ENCODE measurements at places on chromosomes 6 and 20. TPM values are rescaled to one million over a fixed set of nuclear protein-coding genes. Genes with fewer than 3 reads are reported as not detected.

Gene CAGE1
- not detected for polyA plus RNA-seq

Gene BMP2
- polyA plus RNA-seq, result 11.4 TPM

Gene JPH2
- 2.5 TPM for polyA plus RNA-seq

Gene MBOAT1
- polyA plus RNA-seq, result 4.5 TPM

- no peak for DNase-seq
Measured at GRCh38 chr6:33607784-33608161, 13.3 kb upstream of the ITPR3 start.

- no peak for DNase-seq
Measured at GRCh38 chr20:34940081-34940481, 15.5 kb downstream of the GSS start.

GRCh38 chr20:44104798-44105517 lies 82.0 kb downstream of the JPH2 start:
- peak; percentile 34 for DNase-seq

All from lung (tissue), 17 donors.